CD4-positive, alpha-beta T cell (primary cell): ENCODE measurements at places on chromosomes 11 and 22.
A peak's percentile ranks its signal among the peaks of the same experiment; 100 is the strongest.

DNA sequence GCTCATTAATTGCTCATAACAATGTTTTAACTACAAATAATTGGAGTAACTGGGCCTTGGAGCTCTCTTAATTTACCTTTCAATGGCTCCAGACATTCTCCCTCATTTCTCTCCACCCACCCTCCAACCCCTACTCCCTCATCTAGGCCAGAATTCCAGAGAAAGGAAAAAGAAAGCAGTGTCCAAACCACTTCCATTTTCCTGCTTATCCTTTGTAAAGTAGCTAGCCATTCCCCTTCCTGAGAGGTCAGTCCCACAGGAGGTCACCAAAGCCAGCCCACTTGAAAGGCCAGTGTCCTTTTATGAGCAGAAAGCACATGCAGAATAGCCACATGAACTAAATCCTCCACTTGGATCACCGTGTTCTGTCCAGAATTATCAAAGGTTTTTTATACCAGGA is 404.8 kb upstream of the FAT3 start:
- DNase-seq: no peak

- no peak for DNase-seq
Measured at GRCh38 chr11:27022659-27023251, 17.9 kb upstream of the BBOX1 start.

DNA sequence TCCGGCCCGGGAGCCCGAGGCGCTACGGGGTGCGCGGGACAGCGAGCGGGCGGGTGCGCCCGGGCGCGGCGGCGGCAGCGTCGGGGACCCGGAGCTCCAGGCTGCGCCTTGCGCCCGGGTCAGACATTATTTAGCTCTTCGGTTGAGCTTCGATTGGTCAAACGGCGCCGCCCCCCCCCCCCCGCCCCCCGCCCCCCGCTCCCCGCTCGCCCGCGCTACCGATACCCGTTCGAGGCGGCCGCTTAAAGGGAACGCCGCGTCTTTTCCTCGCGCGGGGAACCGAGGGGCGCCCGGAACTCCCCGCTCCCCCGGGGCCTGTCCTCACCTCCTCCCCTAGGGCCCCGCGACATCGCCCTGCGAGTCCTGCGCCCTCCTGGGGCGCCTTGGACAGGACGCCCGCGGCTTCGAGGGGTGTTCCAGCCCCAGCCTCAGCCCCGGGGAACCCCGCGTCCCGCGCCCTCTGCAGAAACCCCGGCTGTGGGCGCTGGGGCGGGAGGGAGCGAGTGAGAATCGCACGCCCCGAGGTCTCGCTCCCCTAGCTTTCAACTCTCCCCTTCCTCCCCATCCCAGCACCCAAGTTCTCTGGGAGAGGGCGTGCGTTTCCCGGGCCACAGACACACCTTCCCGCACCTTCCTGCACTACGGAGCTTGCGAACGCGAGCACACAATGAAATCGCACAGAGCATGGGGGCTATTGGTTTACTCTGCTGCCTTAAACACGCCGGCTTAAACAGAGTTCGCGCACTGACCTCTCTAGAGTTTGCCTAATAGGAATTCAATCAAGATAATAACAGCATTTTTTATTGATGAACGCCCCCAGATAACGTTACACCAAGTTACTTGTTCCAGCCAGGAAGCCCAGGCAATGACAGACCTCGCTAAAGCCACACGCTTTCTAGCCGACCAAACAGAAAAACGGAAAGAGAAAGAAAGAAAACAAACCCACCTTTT is at the start of gene BDNF:
TSS of gene BDNF (minus strand) at position 105 of the 951 bp plus-strand sequence. CDS start 41,891 bp downstream, outside the sequence.
- DNase-seq: no peak

DNA sequence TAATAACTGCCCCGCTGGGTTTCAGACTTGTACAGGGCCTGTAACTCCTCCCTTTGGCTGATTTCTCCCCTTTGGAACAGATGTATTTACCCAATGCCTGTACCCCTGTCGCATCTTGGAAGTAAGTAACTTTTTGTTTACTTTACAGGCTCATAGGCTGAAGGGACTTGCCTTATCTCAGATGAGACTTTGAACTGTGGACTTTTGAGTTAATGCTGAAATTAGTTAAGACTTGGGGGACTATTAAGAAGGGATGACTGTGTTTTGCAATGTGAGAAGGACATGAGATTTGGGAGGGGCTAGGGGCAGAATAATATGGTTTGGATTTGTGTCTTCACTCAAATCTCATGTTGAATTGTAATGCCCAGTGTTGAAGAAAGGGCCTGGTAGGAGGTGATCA is 62.0 kb downstream of the TRPC6 start:
- no peak for DNase-seq

GRCh38 chr22:38454353-38455075 is 485 bp downstream of the KCNJ4 start:
- DNase-seq: peak; percentile 19

GRCh38 chr22:35318346-35319215 is 18.9 kb downstream of the TOM1 start:
- DNase-seq: no peak

GRCh38 chr11:13354335-13354734 is 76.7 kb downstream of the BMAL1 start:
- no peak for DNase-seq

GRCh38 chr11:46410021-46410420 is 18.4 kb upstream of the CHRM4 start:
- DNase-seq: no peak

DNA sequence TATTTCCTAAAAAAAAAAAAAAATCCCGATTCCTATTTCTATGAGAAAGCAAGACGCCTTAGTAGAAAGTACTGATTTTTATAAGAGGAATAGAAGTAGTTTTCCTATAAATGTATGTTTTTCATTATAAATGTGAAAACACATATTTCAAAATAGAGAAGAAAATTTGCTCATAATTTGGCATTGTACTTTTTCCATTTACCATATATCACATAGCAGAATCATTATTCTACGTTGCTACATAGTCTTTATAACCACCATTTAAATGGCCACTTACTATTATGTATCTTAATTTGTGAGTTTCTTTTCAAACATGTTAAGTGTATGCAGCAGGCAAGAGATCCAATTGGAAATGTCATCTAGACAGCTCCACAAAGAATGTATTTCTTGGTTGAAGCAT is 99.0 kb downstream of the CCDC34 start:
- no peak for DNase-seq

DNA sequence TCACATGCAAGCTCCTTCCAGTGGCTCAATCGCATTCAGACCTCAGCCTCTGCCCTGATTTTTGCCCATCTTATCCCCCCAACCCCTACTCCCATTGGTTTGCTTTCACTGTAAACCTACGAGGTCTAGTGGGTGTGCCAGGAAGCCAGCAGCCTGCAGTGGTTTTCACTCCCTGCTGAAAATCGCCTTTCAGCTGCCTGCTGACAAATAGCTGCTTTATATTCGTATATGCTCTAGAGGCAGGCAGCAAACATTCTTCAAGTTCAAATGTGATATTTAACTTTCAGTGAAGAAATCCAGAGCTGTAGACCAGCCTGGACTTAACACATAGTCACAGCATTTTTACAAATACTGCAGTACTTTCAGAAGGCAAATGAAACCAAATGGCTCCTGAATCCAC is 92.8 kb upstream of the APOA1 start:
- DNase-seq: peak; percentile 81

DNA sequence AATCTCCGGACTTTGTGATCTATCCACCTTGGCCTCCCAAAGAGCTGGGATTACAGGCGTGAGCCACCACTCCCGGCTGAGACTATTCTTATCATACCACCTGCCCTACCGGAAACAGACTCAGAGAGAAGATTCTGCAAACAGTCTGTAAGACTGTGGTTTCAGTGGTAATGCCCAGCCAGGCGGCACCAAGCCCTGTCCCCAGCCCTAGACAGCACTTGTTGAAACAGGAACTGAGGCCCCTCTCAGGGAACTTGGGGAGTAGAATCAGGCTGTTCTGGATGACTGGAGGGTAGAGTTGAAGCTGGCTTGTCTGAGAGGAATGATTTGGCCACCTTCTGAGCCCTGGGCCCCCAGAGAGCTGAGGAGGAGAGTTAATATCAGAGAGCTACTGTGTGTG is 1.3 kb upstream of the INSC start:
- DNase-seq: no peak

DNA sequence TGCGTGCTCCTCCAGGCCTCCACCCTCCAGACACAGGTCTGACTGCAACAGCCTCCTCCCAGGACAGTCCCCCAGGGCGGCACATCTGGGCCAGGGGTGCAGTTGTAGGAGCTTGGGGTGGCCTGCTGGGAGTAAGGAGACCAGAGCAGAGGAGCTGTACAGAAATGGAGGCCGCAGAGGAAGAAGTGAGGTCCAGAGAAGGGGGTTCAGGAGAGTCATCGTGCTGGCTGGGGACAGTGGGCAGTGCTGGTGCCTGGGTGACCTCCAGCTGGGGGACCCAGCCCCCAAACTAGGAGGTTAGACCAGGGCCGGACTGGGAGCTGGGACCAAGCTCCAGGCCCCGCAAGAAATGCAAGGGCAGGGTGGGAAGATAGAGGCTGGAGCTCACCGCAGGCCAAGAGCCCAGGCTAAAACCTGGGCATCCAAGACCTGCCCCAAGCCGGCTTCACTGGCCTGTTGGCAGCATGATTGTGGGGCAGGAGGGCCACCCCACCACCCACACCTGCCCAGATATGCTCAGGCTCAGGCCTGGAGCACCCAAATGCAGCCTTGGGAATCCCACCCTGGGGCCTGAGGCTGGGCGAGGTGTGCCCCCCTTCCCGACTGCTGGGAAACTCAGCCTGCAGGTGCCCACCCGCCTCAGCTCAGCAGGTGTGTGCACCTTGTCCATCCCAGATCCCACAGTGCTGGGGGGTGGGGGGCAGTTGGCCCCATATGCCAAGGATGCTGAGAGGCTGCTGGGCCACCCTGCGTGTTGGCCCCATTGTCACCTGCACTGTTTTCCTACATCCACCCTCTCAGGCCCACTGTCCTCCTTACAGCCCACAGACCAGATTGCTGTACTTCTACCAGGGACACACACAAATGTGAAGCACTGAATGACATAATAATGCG is 96.9 kb downstream of the MORC2 start:
- DNase-seq: no peak

DNA sequence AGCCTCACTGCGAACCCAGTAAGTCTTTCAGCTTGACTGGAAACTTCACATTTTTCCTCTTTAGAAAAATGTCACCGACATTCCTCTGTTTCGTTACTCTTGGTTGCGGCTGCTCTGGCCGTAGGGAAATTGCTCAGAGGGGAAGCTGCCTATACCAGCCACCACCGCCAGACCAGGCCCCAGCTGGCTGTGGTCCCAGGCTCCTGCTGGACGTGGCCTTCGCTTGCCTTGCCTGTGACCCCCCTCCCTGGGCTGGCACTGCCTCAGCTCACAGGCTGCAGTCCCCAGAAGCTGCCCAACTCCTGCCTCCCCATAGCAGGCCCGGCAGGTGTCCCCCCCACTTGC is 197.8 kb downstream of the MN1 start:
- DNase-seq: no peak

DNA sequence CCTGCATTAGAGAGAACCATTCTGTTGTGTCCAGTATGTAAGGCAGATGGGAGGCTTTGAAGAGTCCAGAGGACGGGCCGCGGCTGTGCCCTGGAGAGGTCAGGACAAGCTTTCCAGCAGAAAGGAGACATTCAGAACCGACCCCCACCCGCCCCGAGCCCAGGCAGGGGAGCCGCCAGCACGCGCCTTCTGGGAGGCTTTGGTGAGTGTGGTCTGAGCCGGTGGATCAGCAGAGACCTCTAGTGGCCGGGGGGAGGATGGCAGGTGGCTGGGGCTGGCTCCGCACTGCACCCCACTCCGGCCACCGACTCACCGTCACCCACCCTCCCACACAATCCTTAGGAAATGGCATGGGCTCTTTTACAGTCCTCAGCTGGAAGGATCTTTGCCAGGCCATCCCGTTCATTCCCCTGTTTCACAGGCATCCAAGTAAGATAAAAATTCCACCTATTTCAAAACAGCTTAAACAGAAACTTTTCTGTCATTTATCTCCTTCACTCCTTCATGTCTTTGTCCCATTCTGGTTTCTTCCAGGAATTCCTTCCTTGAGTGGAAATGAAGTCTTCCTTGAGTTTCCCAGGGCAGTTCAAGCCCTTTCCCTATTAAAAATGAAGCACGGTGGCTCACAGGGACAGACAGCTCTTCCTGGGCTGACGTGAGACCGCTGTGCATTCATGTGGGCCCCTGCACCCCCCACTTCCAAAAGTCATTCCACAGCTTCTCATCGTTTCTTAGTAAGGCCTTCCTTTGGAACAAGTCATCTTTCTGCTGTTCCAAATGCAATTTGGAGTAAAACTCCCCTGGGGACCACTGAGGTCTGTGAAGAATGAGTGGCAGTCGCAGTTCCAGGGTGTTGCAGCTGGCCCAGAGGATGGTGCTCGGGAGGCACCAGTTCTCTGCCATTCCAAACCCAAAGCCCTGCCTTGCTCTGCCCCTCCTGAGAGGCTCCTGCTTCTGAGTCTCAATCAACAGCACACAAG is 91.0 kb downstream of the FEZ1 start:
- DNase-seq: peak; percentile 54

GRCh38 chr11:11798586-11799438 is 43.0 kb upstream of the USP47 start:
- DNase-seq: peak; percentile 77

DNA sequence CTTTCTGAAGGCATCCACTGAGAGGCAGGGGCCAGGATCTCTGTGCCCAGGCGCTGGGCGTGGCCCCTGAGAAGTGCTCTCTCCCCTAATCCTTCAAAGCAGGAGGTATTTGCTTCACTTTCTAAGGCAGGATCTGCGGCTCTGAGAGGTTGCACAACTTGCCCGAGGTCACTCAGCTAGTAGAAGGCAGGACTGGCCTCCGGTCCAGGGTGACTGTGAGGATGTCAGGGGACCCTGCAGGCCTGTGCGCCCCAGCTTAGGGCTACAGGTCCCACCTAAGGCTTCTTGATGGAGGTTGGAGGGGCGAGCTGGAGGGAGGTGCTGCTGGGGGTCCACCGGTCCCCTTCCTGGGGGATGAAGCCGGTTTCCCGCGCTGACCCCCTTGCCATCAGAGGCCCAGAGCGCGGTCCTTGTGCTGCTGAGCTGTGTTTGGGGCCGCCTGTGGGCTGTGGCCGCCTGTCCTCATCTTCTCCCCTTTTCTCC is 979 bp downstream of the SMIM38 start:
- DNase-seq: no peak

GRCh38 chr11:131868629-131869507 is 498.5 kb downstream of the NTM start:
- no peak for DNase-seq

DNA sequence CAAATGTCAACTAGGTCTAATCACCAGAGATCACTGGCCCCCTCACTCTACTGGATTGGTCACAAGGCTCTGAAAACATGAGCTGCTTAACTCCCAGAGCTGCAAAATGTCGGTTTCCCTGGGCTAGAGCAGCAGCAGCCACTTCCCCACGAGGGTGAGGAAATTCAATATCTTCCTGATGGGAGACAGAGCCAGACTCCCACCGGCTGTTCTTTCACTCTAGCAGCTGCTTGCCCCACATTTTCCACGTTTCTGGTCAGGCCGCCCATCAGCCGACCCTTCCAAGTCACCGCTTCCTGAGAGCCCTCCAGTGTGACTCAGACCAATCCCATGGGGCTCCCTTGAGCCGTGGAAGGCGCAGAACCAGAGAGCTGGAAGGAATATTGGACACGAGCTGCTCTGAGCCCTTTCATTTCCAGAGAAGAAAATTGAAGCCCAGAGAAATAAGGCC is 227.0 kb downstream of the ADAMTS15 start:
- no peak for DNase-seq
